Inflammatory macrophage (primary cell): ENCODE measurements at places on chromosomes 16 and 17.

- DNase-seq, result no peak
Observed at GRCh38 chr17:80474231-80474960, 2.0 kb downstream of the NPTX1 start.

- DNase-seq, result no peak
Observed at GRCh38 chr17:16398270-16399267, 16.8 kb upstream of the TRPV2 start.

DNA sequence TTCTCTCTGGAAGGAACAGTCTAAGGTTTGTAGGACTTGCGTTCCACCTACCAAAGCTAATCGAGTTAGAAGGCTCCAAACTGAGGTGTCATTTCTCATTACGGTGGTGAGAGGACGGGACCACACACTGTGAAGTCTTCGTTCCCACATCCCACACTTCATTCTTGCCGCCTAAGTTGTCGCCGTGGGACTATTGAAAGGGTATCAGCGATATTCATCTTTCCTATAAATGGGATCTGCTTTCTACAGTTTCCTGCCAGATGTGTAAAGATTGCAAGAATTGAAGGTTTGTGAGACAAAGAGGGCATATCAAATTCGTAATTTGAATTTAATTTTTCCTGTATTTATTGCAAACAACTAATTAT, 608 bp upstream of the TRIM37 start:
- DNase-seq, result peak; percentile 22

DNA sequence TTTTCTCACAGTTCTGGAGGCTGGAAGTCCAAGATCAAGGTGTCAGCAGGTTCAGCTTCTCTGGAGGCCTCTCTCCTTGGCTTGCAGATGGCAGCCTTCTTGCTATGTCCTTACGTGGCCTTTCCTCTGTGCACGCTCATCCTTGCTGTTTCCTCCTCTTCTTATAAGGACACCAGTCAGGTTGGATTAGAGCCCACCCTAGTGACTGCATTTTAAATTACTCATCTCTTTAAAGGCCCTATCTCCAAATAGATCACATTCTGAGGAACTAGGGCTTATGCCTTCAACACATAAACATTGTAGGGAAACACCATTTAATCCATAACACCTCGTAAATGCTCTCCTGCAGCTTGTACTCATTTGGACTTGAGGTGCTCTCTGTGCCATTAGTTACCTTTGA, 36.3 kb downstream of the DHRS7C start:
- DNase-seq, result no peak

GRCh38 chr16:72073560-72074230, 10.7 kb downstream of the HPR start:
- no peak for DNase-seq

- DNase-seq, result no peak
Observed at GRCh38 chr16:82199209-82199608, 29.2 kb upstream of the MPHOSPH6 start.

DNA sequence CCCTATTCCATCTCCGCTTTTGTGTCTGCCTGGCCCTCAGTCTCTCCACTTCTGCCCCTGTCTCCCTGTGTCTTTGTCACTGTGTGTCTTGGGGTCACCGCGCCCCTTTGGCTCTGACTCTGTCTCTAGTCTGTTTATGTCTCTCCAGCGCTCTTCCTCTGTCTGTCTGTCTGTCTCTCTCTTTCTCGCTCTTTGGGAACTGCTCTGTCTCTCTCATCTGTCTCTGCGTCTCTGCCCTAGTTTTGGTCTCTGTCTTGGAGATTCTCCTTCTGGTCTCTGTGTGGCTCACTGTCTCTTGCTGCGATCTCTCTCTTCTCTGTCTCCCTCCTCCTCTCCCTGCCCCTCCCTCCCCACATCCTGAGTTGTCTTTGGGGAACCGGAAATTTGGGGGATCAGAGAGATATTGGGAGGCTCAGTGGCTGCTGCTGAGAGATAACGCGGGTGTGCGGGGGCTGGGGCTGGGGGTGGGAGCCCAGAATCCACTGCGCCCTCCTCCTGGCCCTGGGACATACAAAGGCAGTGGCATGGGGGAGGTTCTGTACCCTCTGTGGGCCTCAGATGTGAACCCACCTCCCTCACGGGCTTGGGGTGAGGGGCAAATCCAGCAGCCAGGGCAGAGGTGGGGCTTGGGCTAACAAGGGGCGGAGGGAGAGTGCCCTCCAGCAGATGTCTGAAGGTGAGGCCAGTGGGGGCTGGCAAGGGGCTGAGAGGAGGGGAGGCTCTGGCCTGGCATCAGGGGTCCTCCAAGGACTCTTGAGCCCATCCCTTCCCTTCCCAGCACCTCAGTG, 24.4 kb downstream of the LAT start:
- peak; percentile 20 for DNase-seq

DNA sequence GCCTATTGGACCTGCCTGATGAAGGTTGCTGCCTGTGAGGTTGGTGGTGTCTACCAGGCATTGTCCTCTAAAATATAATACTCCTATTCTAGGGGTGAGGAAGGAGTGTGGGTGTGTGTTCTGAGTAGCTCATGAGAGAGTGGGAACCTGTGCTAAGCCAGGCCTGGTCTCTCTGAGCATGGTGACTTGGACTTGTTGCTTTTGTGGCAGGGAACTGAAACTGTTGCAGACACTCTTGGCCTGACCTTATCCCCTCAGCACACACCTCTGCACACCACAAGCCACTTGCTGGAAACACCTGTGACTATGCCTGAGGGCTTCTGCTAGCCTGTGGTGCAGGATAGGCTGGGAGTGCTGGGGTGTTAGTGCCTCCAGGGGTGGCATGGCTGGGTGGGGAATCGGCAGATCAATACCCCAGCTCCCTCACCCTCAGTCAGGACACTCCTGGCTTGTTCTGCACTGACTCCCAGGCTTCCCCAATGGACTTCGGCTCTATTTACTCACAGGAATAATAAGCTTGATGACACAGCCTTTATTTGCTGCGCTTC, 29.9 kb downstream of the PLCG2 start:
- peak; percentile 16 for DNase-seq
